ENCODE measurements at places on chromosomes 7 and 10.

GRCh38 chr10:6977398-6978186 is 397.5 kb upstream of the PRKCQ start:
- DNase-seq = no peak

GRCh38 chr7:15765753-15766152 is 79.3 kb upstream of the MEOX2 start:
- no peak for DNase-seq

DNA sequence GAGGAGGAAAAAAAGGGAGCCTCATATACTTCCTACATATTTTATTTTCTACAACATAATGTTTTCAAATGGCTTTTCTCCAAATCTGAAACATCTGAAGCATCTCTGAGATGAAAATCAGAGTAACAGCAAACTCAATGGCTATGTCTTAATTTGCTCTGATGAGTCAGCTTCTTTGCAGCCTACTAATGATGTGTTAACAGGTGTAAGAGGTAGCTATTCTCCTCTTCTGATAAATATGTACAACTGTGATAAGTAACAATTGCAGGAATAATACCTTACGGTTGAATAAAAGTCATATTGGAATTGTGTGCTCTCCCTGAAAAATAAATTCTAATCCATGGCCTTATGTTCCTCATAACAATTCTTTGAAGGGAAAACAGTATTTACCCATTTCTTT is 45.2 kb downstream of the GNAT3 start:
- DNase-seq = no peak

- DNase-seq = peak; percentile 29
These were observed 188.6 kb downstream of the ETV1 start for GRCh38 chr7:13800694-13801448.

- no peak for DNase-seq
These were observed 164.1 kb upstream of the NPY start for GRCh38 chr7:24119852-24120251.

DNA sequence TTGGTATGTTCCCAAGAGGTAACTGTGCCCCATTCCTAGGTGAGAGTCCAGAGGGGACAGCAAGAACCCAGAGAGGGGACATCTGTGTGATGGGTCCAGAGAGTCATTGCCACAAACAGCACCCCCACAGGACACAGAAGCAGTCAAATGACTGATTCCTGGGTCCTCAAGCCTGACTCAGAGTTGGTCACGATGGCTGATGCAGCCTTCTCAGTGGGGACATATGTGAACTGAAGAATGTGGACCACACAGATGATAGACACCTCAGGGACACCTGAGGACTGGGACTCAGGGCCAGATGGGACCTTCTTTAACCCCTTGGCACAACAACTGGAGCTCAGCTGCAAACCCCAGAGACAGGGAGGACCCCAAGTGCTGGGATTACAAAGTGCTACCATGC is 96.5 kb downstream of the STRA8 start:
- no peak for DNase-seq

- DNase-seq = peak; percentile 10
These were observed 28.8 kb downstream of the PTPN12 start for GRCh38 chr7:77565917-77566316.

GRCh38 chr7:152969839-152970238 is 210.3 kb downstream of the ACTR3B start:
- DNase-seq = no peak

DNA sequence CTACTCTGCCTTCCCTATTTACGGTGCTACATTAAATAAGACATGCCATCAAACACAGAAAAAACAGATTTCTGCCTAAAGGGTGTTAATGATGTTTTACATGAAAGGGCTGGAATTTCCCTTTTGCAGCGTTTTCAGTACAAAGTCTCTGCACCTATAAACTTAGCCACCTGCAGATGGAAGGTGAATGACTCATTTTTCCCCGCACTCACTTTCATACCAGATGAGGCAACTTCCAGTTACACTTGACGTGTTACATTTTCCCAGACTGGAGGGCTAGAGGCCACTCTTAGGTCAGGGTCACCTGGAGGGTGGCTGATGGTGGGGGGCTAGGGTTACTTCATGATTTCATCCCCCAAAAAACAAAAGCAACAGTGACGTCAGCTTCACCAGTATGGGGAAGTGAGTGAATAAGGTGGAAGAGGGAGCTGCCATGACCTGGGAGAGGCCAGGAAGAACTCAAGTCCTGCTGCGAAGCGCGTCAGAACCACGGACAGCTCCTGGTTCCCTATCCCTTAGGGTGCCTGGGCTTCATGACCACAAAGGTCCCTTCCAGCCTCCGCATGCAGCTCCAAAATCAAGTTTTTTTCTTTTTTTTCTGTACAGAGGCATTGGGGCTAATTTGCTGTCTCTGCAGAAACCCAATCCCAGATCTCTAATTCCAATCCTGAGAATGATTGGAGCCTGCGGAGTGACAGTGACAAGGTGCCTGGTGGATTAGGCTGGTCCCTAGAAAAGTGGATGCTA is 94.0 kb downstream of the ADARB2 start:
- DNase-seq = no peak

All from CD4-positive, alpha-beta T cell treated with Interleukin-4 for 4 hours (primary cell).